CD4-positive, alpha-beta T cell treated with Interferon alpha-2 for 1 hour (primary cell): ENCODE measurements at places on chromosomes 11 and 22.

GRCh38 chr11:66840317-66841091 lies 2.7 kb upstream of the RCE1 start:
- no peak for DNase-seq

DNA sequence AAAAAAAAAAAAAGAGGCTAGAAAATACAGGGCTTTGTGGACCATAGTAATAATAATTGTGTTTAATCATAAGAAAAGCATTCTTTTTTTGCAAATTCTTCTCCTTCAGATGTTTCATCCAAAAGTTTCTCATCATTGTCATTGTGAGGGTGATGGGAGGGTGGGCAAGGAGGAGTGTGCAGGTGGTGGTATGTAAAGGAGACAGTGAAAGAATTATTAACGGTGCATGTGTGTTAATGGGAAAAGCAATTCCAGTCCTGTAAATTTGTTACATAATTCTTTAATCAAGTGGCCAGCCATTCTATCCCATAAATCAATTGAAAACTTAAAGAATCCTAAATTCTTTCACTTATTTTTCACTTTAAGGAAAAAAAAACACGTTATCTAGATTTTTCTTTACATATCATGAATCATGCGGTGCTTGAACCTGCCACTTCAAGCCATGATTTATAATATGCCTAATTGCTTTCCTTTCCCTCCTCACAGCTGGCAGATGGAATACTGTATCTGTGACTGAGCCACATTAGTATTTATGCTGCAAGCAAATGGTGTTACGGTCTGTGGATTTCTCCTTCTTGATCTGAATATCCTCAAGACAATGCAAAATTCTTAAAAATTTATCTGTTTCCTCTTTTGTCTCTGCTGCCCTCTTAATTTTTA lies 318.5 kb downstream of the JRKL start:
- DNase-seq, result no peak

- DNase-seq, result no peak
Measured at GRCh38 chr22:33142282-33143055, 84.3 kb upstream of the SYN3 start.

- peak; percentile 66 for DNase-seq
Measured at GRCh38 chr11:65879617-65880016, at the start of gene CTSW. Gene CTSW, plus strand, starts transcription at chr11:65879837. Its CDS starts 18 bp downstream, at chr11:65879855.
